ENCODE measurements at places on chromosomes 11 and 22.

- no peak for DNase-seq
Measured at GRCh38 chr22:48528221-48528915, 1299.3 kb downstream of the BRD1 start.

GRCh38 chr11:110491577-110492320, 62.0 kb downstream of the FDX1 start:
- no peak for DNase-seq

GRCh38 chr11:2578929-2579270, 120.9 kb downstream of the KCNQ1OT1 start:
- no peak for DNase-seq

- no peak for DNase-seq
Measured at GRCh38 chr11:27703481-27703880, 3.2 kb upstream of the BDNF start.

DNA sequence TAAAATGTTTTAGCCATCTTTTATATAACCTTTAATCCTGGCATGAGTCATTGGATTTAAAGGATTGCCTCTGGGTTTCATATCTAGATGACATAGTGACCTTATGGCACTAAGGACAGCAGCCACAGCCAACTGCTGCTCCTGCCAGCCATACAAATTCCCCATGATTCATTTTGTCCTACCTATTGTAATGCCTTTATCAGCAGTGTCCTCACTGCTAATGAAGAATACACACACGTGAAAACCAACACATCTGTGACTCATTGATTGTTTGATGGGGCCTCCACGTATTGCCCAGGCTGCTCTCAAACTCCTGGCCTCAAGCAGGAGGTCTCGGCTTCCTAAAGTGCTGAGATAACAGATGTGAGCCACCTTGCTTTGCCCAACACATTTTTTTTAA, 1.8 kb downstream of the LDHAL6A start:
- no peak for DNase-seq

DNA sequence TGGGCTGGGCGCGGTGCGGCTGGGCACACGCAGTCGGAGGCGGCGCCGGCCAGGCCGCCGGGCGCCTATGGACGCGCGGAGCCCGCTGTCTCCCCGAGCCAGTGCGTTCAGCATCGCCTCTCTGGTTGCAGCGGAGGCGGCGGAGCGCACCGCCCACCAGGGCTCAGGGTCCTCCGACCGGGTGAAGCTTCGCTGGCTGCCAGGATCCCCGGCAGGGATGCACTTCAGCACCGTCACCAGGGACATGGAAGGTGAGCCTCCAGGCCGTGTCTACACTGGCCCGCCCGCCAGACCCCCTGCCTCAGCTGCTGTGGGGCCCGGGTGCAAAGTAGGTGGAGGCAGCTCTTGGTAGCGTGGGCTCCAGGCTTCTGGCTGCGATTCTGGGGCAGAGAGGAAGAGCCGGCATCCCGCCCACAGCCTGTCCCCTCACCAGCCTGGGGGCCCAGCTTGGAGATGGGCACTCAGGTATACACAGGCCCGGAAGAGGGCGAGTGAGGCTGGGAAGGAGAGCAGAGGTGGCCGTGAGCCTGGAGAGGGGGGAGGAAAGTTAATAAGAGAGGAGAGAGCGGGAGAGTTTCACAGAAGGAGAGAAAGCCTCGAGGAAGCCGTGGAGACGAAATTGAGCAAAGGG, 1.0 kb upstream of the TBX1 start:
- DNase-seq, result no peak

DNA sequence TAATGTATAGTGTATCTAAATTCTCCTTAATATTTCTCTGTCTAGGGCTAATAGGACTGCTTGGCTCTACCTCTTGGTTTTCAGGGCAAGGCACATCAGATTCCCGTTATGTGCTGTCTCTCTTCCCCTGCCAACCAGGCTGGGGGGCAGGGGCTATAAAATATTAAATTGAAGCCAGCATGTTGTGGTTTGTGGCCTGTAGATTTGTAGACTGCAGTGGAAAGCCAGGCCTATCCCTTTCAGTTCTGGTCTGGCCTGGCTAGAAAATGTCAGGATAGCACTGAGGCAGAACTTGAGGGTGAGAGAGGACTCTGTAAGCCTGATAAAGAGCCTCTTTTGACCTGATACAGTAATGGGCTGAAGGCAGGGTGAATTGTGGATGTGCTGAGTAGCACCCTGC, 14.4 kb upstream of the GRK2 start:
- DNase-seq, result no peak

GRCh38 chr11:75022296-75022695, 33.6 kb downstream of the NEU3 start:
- no peak for DNase-seq

DNA sequence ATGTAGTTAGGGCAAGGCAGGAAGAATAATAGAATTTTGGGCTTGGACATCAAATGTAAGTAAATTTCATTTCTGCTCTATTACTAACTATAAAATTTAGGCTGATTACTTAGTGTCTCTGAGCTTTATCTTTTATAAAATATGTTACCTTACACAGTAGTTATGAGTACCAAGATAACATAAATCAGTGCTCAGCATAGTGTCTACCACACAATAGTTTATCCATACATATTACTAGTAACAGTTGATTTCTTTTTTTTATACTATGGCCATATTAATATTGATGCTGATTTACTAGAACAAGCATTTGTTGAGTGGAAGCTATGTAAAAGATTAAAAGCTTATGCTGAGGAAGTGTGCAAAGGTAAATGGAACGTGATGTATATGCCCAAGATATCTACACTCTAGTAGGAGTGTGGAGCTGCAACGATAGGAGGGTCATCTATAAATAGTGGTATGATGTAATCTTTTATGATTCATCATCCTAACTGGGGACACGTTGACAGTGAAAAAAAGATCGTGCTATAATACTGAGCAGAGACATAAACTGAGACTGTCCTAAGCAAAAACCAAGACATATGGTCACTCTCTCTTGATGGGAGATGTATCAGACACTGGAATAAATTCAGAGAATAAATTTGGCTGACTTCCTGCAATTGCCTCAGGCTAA, 8.7 kb upstream of the SLC5A12 start:
- DNase-seq, result no peak
